Activated CD4-positive, alpha-beta T cell treated with anti-CD3 and anti-CD28 coated beads for 4 hours (primary cell): ENCODE measurements at places on chromosomes 12 and 14.

- DNase-seq = no peak
These were observed 630 bp downstream of the PLEKHH1 start for GRCh38 chr14:67533754-67534085.

- DNase-seq = no peak
These were observed 1.8 kb downstream of the PPP1R1A start for GRCh38 chr12:54586620-54587019.

DNA sequence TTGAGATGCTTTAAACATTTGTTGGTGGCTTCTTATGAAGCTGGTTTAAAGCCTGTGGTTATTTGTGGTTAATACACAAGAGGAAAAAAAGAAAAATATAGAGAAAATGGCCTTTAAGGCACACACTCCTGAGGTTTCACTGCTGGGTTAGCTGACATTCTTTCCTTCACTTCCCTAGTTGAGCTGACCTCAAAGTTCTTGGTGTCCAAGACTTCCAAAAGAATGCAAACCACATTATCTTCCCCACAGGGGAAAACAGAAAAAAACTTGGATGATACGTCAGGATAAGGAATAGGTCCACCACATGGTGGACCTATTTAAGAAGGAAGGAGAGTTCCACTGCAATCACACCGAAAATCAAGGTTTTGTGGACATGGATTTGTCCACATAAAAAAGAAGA is 94.3 kb downstream of the SLC25A21 start:
- DNase-seq = no peak

DNA sequence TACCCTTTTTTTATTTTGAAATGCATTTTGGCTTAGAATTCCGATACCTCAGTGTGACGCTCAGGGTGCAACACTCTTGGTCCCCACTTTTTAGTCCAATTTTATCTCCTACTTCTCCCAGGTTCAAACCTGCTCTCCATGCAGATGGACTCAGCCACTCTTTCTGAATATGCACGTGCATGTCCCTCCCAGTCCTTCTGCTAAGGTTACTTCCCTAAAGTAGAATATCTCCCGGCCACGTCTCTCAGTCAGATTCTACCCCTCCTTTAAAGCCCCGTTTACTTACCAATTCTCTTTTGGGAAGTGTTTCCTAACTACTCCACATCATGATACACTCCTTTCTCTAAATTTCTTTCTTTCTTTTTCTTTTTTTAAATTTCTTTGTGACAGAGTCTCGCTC is 15.5 kb upstream of the PARP11 start:
- DNase-seq = no peak

DNA sequence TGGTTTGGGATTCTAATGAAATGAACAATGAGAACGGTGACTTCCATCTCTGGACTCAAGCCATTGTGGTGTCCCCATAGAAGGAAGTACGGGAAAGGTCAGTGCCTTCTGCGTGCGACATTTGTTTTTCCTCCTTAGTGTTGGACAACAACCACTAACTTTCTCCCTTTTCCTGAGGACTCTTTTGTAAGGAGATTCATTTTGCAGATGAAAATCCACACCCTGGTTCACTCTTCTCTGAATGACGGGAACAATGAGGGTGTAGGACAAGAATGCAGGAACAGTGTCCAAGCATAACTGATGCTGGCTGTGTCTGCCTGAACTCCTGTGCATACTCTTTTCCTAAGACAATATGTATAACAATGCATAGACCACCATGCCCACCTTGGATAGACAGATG is 176.4 kb downstream of the STXBP6 start:
- no peak for DNase-seq

- DNase-seq = no peak
These were observed 94.5 kb downstream of the DNAI7 start for GRCh38 chr12:25100194-25101091.
